ENCODE measurements at places on chromosomes 2 and 18. TPM values are rescaled to one million over a fixed set of nuclear protein-coding genes. Genes with fewer than 3 reads are reported as not detected.

GRCh38 chr2:10798783-10799182 lies 13.8 kb downstream of the PDIA6 start:
- no peak for DNase-seq

GRCh38 chr2:177282181-177282641 lies 17.7 kb upstream of the NFE2L2 start:
- DNase-seq: no peak

DNA sequence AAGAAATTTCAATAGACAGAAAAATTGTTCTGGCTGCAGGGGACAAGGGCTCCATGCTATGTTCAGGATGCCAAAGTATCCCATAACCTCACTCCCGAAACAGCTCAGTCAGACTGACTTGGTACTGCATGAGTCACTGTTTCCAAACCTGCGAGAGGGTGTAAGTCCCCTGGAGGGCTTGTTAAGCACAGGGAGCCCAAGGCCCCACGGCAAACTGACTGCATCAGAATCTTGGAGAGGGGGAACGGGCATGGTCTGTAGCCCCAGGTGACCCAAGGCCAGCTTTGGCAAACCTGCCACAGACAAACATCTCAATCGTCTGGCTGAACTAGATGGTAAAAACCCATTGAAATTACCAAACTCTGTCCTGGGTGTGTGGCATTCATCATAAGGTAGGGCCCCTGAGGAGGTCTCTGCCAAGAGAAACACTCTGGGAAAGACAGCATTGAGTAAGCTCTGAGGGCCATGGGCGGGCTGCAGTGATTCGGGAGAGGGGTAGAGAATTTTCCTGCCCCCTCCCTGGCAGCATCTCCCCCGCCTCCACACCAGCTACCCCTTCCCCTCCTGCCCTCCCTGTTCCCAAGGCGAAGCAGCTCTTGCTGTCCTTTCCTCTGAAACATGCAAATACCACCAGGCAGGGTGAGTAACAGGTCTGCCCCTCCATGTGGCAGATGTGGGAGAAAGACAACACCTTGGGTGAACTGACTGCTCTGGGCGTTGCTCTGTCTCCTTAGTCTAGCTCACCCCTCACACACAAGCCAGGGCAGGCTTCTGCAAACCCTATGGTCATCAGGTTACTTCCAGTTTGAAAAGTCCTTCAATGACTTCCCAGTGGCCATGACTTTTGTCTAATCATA lies 274.7 kb upstream of the SIX2 start:
- DNase-seq: peak; percentile 74

DNA sequence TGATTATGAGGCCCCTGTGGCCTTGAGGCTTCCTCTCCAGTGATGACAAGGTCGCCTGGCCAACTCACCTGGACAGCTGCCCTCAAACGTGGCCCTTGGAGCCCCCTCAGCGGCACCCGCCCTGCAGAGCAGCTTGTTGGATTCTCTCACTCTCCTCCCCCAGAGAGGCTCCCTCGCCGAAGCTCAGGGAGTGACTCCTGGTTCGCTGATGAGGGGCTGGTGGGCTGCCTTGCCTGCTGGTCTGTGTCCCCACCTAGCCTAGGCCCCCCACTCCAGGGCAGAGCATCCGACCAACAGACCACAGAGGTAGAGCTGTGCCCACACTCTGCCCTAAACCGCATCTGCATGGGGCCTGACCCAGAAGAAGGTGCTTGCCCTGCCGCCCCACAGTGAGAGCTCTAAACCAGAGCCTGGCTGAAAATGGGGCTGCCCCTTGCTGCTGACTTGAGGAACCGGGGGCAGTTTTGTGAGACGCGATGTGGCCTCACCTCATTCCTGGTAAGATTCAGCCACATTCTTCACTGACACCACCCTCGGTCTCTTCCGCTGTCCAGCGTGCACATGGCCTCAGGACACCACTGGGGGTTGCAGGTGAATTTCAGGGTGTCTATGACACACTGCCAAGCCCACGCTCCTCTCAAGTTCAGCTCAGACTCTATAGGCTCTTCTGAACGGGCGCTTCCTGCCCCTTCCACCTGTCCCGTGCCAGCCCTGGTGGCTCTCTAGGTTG lies 131.6 kb downstream of the CABLES1 start:
- DNase-seq: no peak

- no peak for DNase-seq
Measured at GRCh38 chr2:179695486-179695885, 165.9 kb downstream of the ZNF385B start.

GRCh38 chr2:20148923-20149702 lies 75.8 kb downstream of the SDC1 start:
- DNase-seq: peak; percentile 73

GRCh38 chr18:80154293-80154692 lies 45.2 kb downstream of the ADNP2 start:
- DNase-seq: no peak

Gene SRBD1
- total RNA-seq: 28.2 TPM

Gene METTL5
- 141 TPM for total RNA-seq

Gene POTEF
- not detected for total RNA-seq

Gene FOXI3
- not detected for total RNA-seq

Gene ALLC
- total RNA-seq: not detected

Gene REG3G
- not detected for total RNA-seq

Measured in A172 (cell line).